ENCODE measurements at places on chromosomes 7 and 10.

- DNase-seq = no peak
Observed at GRCh38 chr7:143351060-143351459, 11.5 kb downstream of the FAM131B start.

- DNase-seq = peak; percentile 7
Observed at GRCh38 chr7:96188174-96188581, 133.7 kb downstream of the SLC25A13 start.

- no peak for DNase-seq
Observed at GRCh38 chr10:65312876-65313275, 1613.0 kb upstream of the LRRTM3 start.

DNA sequence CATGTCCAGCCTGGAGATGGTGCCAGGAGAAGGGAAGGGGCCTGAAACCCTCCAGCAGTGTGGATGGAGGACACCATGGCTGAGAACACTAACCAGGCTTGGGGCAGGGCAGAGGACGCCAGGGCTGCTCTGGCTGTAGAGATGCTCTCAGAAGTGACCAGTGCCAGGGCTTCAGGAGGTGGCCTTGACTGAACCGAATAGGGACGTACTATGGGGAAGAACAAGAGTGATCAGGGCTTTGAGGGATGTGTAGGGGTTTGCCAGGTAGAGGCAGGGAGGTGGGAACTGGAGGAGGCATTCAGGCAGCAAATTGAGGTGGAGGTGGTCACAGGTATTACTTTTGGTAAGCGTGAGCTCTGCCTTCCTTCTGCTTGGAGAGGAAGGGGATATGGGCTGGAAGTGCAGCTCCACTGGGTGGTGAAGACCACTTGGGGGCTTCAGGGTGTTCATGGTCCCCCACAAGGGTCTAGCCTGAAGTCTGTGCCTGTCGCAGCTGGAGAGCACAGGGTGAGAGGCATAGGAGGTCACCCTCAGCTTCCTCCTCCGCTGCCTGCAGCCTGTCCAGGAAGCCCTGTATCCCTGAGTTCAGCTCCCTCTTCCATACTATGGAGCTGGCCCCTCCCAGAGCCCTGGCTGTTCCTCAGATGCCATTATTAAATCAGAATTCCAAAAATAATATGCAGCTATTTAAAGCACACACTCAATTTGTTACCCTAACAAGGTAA, 27.8 kb downstream of the ADCY1 start:
- no peak for DNase-seq

- DNase-seq = no peak
Observed at GRCh38 chr10:16909961-16910792, 93.0 kb upstream of the RSU1 start.

DNA sequence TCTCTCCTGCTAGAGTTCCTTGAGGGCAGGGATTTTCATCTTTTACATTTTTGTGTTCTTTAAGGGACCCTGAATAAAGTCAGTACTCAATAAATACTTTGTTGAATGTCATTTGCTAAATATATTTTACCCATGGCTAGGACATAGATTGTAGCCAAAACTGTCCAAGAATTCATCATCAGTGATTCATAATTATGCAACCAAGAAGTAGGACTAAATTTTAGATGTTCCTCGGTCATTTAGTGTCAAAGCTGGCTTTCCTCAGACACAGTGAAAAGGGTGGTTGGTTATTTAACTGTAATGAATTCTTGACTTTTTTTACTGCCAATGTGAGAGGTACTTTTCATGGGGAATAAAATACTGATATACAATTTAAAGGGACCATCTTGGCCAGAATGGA, 3.3 kb downstream of the NUDT13 start:
- peak; percentile 38 for DNase-seq

GRCh38 chr10:68628576-68629127, 68.5 kb downstream of the TET1 start:
- DNase-seq = no peak

- no peak for DNase-seq
Observed at GRCh38 chr7:131774419-131775220, 218.2 kb upstream of the PODXL start.

- DNase-seq = no peak
Observed at GRCh38 chr7:133115596-133115995, 33.7 kb upstream of the CHCHD3 start.

- DNase-seq = peak; percentile 69
Observed at GRCh38 chr10:75971402-75972211, 540.2 kb downstream of the LRMDA start.

GRCh38 chr7:127905491-127906330, 125.5 kb downstream of the LRRC4 start:
- DNase-seq = peak; percentile 33

DNA sequence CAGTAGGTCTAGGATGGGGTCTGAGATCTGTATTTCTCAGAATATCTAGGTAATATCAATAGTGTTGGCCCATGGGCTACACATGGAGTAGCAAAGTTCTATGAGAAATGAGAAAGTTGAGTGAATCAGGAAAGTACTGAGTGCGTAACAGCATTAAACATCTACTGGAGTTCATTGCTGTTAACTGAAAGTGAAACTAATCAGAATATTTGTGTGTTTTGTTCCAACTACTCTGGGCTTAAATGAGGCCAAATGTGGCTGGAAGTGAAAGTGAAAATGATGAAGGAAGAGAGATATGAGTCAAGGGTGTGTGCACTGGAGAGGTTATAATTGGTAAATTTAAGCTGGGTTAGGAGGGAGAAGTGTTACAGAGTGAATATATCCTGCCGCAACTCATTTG, 46.5 kb downstream of the TMEM106B start:
- peak; percentile 32 for DNase-seq

- DNase-seq = no peak
Observed at GRCh38 chr10:31604096-31604495, 285.1 kb downstream of the ZEB1 start.

GRCh38 chr7:82441669-82442478, 1.7 kb downstream of the CACNA2D1 start:
- DNase-seq = peak; percentile 2

- no peak for DNase-seq
Observed at GRCh38 chr10:46227571-46227935, 59.2 kb upstream of the ANTXRL start.

DNA sequence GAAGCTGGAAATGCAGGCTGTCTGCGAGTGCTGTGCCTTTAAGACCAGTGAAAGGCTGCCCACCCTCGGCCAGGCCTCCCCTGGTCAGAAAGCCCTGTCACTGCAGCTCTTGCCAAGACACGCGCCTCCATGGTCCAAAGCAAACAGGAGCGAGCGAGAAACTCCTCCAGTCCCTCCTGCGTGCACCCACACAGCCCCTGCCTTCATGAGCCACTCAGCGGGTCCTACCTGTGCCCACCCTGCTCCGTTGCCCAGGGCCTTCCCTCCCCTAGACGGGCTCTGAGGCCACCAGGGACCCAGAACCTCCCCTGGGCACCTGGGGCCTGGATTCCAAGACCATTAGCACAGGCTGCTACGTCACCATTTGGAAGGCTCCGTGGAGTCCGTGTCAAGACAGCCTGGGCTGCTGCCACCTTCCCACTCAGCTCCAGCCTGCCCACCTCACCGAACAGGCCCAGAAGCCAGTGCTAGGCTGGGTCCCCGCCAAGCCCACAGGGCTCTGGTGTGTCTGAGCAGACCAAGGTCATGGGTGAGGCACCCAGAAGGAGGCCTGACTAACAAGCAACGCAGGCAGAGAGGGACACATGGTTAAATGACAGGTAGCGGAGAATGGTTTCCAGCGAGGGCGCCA, 144.5 kb downstream of the NEURL1 start:
- peak; percentile 53 for DNase-seq

DNA sequence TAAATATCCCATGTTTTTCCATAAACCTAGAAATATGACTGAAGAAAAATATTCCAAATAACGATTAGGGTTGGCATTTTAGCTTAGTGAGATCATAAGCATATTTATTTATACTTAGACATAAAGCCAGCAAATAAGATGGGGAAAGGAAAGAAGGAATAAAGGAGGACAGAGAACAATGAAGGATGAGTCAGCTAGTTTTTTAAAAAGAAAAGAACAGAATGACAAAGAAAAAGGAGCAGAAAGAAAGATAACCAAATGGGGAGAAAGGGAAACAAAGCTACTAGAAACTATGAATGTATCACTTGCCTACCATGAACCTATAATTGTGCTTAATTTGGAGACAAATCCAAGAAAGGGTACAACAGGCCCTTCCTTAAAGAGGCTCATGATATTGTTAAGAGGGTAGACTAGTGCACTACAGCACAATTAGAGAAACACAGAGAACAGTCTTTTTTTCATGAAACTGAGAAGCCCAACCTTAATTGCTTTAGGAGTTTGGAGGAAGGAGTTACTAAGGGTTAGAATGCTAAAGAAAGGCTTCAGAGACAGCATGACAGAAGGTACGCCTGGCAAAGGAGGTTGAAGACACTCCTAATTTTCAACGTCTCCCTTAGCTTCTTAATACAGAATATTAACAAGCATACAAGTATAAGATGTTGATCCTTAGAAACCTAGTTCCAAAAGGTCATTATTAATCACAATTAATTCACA, 23.9 kb downstream of the HERPUD2 start:
- DNase-seq = no peak

- no peak for DNase-seq
Observed at GRCh38 chr7:35657125-35657524, 37.8 kb downstream of the HERPUD2 start.

- peak; percentile 67 for DNase-seq
Observed at GRCh38 chr7:80284855-80285254, 150.2 kb downstream of the GNAI1 start.

DNA sequence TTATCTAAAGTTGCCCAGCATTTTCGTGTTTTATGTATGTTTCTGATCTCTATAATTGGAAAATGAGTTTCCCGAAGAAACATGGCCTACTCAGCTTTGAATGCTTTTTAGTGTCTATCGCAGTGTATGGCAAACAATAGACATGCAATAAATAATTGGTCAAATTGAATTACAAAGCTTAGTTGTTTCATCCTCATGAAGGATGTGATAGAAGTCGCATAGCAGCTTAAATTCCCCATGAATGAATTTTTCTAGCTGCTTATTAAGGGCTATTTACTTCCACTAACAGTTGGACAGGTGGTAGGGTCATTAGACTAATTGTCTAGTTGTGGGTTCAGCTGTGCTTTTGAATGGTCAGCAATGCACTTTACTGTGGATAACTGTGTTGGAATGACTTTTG, 467.3 kb upstream of the MBL2 start:
- no peak for DNase-seq

- DNase-seq = no peak
Observed at GRCh38 chr7:28744951-28745350, 213.2 kb downstream of the TRIL start.

DNA sequence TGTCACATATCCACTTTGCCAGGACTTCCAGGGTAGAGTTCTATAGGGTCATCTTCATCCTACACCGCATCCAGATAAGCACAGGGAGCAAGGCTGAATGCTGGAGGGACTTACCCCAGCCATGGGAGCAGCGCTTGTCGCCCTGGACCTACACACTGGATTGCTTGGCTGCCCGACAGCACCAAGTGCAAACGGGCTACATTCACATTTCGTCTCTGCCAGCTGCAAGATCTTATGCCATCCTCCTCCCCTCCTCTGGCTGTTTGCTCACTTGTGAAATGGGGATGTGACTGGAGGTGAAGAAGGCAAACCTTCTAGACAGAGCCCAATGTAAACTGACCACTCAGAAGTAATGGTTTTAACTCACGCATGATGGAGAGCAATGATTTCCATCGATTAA, 1.0 kb downstream of the DDC start:
- no peak for DNase-seq

- no peak for DNase-seq
Observed at GRCh38 chr7:30941582-30942323, 22.0 kb upstream of the GHRHR start.

GRCh38 chr7:10412422-10413019, 561.2 kb upstream of the PHF14 start:
- peak; percentile 31 for DNase-seq

- DNase-seq = peak; percentile 92
Observed at GRCh38 chr10:94428766-94429707, 26.7 kb downstream of the TBC1D12 start.

GRCh38 chr7:97272237-97272975, 154.9 kb downstream of the SDHAF3 start:
- DNase-seq = no peak

- DNase-seq = peak; percentile 27
Observed at GRCh38 chr7:15938115-15938514, 251.6 kb upstream of the MEOX2 start.

DNA sequence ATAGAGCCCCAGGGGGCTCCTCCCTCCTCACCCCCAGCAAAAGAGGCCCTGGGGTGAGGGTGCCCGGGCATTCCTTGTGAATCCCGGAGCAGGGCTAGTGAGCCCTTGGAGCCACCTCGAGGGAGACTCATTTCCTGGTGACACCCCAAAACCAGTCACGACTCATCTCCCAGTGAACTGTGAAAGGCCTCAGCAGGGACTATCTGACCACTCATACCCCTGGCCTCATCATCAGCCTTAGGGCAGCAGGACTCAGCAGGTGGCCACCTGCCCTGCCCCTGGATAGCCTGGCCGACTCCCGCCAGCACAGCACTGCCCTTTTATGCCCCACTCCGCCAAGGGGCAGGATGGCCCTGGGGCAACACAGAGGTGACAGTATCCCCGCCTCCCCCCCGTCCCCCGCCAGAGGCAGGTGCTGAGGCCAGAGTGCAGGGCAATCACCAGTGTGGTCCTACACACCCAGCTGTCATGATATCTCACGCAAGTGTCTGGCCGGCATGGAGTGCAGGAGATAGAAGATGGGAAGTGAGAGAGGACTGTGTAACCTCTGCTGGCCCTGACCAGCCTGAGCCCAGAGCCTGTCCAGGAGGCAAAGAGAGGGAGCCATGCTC, 3.2 kb downstream of the SNCG start:
- DNase-seq = no peak

- no peak for DNase-seq
Observed at GRCh38 chr10:72946963-72947362, 7.6 kb downstream of the PLA2G12B start.

DNA sequence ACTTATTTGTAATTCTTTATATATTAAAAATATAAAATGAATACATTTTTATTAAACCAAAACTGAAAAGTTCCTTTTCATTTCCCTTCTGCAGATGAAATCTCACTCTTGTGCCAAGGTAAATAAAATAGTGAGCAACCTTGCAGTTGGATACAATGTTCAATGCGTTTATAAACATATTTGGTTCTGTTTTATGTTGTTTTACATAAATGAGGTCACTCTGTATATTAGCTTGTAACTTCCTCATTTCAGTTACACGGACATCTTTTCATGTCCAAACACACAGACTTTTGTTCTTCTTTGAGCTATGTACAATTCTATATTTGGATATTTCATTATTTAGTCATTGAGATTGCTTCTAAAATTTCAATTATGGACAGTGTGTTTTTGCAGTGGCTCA, 107.7 kb downstream of the BBS9 start:
- no peak for DNase-seq

DNA sequence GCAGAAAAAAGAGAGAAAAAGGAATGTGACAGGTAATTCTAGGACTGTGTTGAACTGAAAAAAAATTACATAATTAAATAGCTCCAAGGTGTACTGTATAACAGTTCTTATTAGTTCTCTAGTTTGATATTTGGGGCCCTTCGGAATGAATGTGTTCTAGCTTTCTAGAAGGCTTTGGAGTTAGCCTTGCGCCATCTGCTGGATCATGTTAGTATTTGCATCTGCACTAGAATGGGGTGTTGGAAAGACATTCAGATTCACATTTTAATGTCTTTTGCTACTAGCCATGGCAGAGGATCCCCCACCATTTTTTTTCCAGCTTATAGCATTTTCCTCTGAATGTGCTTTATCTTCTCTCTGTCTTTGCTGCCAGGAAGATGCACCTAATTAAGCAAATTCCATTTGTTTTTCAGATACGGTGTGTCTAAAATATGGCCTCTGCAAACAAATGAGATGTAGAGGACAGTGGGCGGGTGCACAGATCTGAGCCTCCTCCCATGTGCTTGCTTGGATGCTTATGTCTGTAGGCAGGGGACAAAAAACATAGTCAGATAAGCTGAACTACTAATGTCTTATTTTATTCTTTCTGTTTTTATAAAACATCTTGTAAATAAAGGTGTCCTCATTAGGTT, 238.5 kb downstream of the PHF14 start:
- DNase-seq = peak; percentile 70

Data from fibroblast of skin of scalp (primary cell).